ENCODE measurements at places on chromosomes 5 and 9. TPM values are rescaled to one million over a fixed set of nuclear protein-coding genes. Genes with fewer than 3 reads are reported as not detected.

The LHX2 gene
- not detected for total RNA-seq

The FOXD4L6 gene
- not detected for total RNA-seq

The ANKRD20A1 gene
- total RNA-seq: 0.58 TPM

The IFNA21 gene
- not detected for total RNA-seq

The LOX gene
- total RNA-seq: 164 TPM

DNA sequence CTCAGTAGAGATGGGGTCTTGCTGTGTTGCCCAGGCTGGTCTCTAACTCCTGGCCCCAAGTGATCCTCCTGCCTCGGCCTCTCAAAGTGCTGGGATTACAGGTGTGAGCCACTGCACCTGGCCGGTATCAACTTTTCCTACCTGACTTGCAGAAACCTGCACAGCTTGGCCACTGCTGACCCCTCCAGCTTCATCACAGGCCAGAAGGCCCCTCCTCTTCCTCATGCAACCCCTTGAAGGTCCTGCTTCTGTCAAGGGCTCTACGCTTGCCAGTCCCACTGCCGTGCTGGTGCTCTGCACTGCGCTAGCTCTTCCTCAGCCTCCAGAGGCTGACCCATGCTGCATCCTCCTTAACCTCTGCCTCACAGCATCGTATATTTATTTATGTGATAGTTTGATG lies 32.5 kb upstream of the RNU6ATAC start:
- DNase-seq: no peak

DNA sequence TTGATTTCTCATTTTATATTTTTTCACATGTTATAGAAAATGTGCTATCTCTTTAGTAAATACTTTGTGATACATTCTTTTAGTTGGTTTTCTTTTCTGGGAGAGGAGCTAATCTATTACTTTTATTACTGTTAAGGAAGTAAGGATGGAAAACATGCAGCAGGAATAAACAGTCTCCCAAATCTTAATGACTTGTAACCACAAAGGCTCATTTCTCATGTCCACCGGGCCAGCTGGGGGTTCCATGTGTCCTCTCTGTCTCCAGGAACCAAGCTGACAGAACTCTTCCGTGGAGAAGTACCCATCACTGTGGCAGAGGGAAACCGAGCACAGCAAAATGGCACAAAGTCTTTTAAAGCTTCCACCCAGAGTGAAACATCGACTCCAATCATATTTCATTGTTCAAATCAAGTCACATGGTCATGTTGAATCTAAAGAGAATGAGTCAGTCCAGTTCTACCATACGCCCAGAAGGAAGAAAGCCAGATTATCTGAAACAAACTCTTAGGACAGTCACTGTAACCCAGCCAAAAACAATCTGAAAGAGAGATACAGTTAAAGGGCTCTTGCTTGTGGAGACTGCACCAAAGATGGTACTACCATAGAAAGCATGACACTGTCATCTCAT lies 97.1 kb upstream of the CDH6 start:
- DNase-seq: no peak

- DNase-seq: no peak
These were observed 45.7 kb upstream of the GHR start for GRCh38 chr5:42377496-42377895.

DNA sequence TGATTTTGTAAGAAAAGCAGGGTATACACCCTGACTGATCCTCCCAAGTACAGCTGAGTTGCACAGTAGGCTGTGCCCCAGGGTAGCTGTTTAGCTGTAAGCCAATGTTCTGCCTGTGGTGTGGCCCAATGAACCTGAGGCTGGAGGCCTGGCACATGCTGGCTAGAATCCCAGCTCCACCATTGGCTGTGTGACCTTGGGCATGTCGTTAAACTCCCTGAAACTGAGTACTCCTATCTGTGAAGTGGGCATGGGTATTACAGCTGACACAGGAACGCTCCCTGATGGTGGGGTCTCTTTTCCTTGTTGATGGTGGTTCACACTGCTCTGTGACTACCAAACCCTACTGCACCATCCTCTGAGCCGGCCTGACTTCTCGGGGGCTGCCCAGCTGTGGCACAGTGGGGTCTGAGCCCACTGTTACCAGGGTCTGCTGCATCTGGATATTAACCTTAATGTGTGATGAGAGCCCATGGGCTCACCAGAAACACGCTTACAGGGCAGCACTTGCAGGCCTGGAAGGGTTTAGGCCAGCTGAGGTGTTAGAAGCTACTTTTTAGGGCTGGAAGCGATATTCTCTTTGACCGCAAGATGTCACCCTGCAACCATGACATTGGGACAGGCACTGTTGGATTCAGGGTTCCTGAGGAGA lies 7.0 kb upstream of the GADD45G start:
- no peak for DNase-seq

GRCh38 chr9:124754289-124754688 lies 16.8 kb downstream of the NR6A1 start:
- DNase-seq: no peak

DNA sequence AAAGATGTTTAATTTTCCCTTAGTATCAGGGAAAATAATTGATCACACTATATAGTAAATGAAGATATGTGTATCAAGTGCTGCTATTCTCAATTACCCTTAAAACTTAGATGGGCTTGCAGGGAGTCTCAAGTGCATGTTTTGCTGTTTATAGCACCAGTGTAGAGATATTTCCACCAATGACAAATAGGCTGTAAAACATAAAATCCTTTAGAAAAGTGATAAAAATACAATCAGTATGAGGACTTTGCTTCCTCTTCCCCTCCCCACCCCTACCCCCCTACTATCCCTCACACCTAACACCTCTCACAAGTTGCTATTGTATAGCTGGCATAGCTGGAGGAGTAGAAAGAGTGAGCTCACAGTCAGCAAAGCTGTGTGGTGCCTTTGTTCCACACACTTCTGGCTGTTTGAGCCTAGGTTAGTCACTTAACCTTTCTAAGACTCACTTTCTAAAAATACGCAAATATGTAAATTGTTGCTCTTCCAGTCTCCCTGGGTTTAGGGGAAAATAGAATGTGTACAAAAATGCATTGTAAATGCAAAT lies 93.1 kb downstream of the PDE4D start:
- no peak for DNase-seq

- DNase-seq: no peak
These were observed 478.1 kb upstream of the NMUR2 start for GRCh38 chr5:152883066-152883775.

DNA sequence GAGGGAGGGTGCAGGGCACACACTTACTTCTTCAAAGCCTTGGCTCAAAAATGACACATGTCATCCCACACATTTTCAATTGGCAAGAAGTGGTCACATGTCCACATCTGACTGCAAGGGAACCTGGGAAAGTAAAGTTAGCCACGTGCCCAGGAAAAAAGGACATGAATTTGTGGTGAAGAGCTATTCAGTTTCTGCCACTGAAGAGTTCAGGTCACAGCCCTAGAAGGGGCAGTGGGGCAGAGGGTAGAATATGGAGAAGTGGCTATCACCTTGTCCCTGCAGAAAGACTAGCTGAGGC lies 1.9 kb upstream of the RGS14 start:
- DNase-seq: no peak

GRCh38 chr5:119795768-119796167 lies 166.4 kb downstream of the FAM170A start:
- DNase-seq: no peak

Data from glomerular endothelial cell (primary cell).